H9 (cell line): ENCODE measurements at places on chromosomes 7 and 10. TPM values are rescaled to one million over a fixed set of nuclear protein-coding genes. Genes with fewer than 3 reads are reported as not detected.
A peak's percentile ranks its signal among the peaks of the same experiment; 100 is the strongest.

- H3K27me3 ChIP-seq, result no peaks in the 10 kb centered on the region
- H3K4me3 ChIP-seq, result no peak overlapping the region
- no peak for DNase-seq
- no peak overlapping the region for H3K27ac ChIP-seq
Measured at GRCh38 chr7:69843653-69844052, 245.4 kb downstream of the AUTS2 start.

DNA sequence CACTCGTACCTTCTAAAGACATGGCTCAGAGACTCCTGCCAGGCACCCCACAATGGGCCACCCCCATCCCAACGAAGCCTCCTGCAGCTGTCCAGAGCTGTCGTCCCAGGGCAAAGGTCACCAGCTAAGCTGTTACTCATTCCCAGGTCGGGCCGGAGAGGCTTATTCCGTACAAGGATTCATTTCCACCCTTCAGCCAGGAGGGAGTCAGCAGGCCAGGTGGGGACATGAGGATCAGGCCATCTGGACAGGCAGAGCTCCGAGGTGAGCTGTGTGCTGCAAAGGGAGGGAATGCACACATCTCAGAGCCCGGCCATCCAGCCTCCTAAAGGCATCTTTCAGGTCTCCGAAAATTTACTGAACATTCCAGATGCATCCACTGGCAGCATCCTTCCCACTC, 63.9 kb upstream of the NANOS1 start:
- no peak overlapping the region for H3K4me3 ChIP-seq
- peak; percentile 20 for DNase-seq
- no peaks in the 10 kb centered on the region for H3K4me1 ChIP-seq
- H3K27me3 ChIP-seq, result no peaks in the 10 kb centered on the region
- H3K27ac ChIP-seq, result no peak overlapping the region
- H3K36me3 ChIP-seq, result no peaks in the 10 kb centered on the region

DNA sequence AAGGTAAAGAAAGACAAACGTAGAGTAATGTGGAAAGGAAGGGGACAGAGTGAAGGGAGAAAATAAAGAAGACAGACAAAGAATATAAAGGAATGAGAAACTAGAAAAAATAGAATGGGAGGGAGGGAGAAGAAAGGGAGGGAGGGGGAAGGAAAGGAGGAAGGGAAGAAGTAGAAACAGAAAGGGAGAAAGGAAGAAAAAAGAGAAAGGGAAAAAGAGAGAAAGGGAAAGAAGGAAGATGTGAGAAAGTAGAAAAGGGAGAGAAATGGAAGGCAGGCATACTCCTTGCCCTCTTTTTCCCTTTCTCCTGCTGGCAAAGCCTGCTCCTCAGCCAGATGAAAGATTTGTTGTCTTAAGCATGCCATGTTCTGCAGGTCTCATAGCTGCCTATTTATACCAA, 1137.8 kb upstream of the C7orf33 start:
- H3K27me3 ChIP-seq, result no peaks in the 10 kb centered on the region
- H3K4me1 ChIP-seq, result no peaks in the 10 kb centered on the region
- H3K36me3 ChIP-seq, result no peaks in the 10 kb centered on the region
- H3K4me3 ChIP-seq, result no peak overlapping the region

GRCh38 chr7:55105952-55106351, 87.1 kb downstream of the EGFR start:
- DNase-seq, result no peak
- no peaks in the 10 kb centered on the region for H3K36me3 ChIP-seq
- H3K4me3 ChIP-seq, result no peak overlapping the region
- no peak overlapping the region for H3K27ac ChIP-seq
- no peaks in the 10 kb centered on the region for H3K27me3 ChIP-seq

Gene CCDC146
- total RNA-seq, result 0.37 and 0.72 TPM in 2 replicates
